AG04449 (cell line): ENCODE measurements at places on chromosomes 4 and X.

- DNase-seq = no peak
Measured at GRCh38 chrX:85992811-85993229, 54.5 kb downstream of the CHM start.

DNA sequence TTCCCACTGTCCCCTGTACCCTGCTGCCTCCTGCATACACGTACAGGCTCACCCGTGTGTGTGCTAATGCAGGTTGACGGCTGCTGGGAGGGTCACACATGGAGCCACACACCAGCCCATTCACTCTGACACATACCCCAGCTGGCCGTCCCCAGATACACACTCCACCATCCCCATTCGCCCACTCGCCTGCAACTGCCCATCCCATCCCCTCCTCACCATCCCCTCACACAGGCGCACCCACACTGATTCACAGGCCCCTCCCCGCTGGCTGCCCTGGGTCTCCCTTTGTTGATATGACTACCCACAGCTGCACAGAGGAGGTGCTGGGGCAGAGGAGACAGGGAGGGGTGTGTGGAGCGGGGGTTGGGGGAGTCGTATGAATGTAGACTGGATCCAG is 25.7 kb downstream of the PJA1 start:
- DNase-seq = no peak

DNA sequence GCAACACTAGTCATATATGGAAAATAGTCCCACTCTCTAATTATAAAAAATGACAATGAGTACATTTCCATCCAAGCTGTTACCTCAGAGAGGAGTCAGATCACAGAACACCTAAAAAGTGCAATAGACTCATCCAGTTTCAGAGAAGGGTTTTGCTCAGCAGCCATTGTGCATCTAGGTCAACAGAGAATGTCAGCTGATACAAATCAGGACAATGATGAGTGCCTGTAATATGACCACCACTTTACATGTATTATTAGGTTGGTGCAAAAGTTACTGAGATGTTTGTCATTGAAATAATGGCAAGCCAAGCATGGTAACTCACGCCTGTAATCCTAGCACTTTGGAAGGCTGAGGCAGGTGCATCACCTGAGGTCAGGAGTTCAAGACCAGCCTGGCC is 164.1 kb upstream of the TTC29 start:
- no peak for DNase-seq

DNA sequence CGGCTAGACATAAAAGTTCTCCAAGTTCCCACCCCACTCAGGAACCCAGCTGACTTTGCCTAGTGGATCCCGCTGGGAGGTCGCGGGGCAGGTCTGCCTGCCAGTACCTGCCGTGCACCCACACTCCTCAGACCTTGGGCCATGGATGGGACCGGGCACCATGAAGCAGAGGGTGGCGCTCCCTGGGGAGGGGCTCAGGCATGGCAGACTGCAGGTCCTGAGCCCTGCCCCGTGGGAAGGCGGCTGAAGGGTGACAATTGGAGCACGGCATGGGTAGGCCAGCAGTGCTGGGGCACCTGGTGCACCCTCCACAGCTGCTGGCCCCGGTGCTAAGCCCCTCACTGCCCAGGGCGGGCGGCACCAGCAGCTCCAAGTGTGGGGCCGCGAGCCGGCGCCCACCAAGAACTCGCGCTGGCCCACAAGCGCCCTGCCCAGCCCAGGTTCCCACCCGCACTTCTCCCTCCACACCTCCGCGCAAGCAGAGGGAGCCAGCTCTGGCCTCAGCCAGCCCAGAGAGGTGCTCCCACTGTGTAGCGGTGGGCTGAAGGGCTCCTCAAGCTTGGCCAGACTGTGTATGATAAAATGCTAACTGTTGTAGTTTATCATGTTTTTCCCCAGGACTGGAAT is 63.1 kb downstream of the UGT2A2 start:
- no peak for DNase-seq

- DNase-seq = no peak
Measured at GRCh38 chrX:80576806-80577533, 156.7 kb downstream of the TENT5D start.

DNA sequence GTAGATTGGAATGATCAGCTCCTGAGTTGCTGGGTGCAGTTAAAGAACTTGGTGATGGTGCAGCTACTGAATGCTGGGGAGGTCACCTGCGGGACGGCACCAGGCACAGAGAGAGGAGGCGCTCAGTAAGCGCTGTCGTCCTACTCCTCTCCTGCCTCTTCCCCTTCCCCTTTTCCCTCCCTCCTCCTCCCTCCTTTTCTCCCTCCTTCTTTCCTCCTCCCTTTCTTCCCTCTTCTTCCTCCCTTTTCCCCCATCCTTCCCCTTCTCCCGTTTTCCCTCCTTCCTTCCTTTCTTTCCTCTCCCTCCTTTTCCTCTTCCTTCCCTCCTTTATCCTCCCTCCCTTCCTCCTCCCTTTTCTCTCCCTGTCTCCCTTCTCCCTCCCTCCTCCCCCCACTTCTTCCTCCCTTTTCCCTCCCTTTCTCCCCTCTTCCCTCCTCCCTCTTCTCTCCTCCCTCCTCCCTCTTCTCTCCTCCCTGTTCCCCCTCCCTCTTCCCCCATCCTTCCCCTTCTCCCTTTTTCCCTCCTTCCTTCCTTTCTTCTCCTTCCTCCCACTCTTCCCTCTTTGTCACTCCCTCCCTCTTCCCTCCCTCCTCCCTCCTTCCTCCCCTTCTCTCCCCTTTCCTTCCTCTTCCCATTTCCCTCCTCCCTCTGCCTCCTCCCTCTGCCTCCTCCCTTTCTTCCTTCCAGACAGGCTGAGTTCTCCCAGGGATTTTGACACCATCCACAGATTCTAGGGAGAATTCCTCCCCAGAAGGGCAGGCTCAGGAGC is 87.9 kb upstream of the PSAPL1 start:
- DNase-seq = no peak

GRCh38 chr4:20512985-20513384 is 187.3 kb upstream of the PACRGL start:
- no peak for DNase-seq
